ENCODE measurements at places on chromosomes 3 and 15.

DNA sequence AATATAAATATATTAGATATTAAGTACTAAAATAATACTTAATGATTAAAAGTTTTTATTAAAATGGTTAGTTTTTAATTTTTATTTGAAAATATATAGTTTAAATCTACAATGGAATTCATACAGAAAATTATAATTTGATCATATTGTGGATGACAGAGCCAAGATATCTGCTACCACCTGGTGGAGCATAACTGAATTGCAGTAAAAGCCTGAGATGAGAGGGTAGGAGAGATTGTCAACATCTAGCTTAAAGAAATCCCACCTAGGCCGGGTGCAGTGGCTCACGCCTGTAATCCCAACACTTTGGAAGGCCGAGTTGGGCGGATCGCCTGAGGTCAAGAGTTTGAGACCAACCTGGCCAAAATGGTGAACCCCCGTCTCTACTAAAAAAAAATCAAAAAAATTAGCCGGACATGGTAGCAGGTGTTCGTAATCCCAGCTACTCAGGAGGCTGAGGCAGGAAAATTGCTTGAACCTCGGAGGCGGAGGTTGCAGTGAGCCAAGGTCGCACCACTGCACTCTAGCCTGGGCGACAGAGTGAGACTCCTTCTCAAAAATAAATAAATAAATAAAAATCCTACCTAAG is 25.1 kb upstream of the CSTA start:
- peak; percentile 19 for DNase-seq

DNA sequence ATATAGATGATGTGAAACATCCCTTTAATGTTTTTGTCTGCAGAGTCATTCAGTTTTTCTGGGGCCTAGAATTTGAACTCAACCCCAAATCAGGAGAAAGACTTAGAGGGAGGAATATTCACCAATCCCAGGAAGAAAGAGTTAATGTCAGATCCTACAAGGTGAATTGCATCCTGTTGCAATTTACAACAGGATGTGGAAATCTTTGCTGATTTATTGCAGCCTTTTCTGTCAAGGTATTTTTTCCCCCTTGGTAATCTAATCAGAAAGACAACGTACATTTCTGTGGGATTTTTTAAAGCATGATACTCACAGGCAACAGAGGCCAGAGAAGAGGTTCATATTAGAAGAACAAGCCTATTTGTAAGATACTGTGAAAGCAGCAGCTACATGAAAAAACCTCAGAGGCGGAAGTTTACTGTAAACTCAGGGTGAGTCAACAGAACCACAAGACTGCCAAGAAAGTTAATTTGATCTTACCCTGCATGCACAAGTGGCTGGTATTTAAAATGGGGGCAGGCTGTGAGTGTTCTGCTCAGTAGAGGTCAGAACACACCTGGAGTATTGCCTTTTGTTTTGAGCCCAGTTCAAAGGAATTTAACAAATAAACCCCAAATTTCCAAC is 531.9 kb downstream of the AGBL1 start:
- DNase-seq, result peak; percentile 2

- no peak for DNase-seq
These were observed 22.7 kb downstream of the ZIC4 start for GRCh38 chr3:147383617-147384016.

GRCh38 chr3:50323092-50323600 is 601 bp upstream of the HYAL2 start:
- no peak for DNase-seq

DNA sequence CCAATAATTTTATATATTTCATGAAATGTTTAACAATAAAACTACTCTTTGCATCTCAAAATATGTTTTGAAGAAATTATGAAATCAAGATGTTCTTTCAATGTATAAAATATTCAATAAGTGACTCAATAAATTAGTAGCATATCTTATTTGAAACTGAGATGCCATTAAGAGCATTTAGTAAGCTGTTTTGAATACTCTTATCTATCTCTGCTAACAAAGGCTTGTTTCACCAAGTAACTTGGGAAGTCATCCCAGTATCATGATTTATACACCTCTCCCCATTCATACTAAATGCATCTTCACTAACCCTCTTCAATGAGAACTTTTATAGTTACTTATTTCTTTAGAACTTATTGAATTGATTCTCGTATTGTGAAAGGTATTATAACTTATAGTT is 43.1 kb downstream of the TNIK start:
- no peak for DNase-seq

GRCh38 chr3:184354121-184354728 is 7.2 kb downstream of the CLCN2 start:
- DNase-seq, result no peak

- DNase-seq, result no peak
These were observed 951.3 kb downstream of the ZPLD1 start for GRCh38 chr3:103385961-103386656.

- peak; percentile 55 for DNase-seq
These were observed 319 bp downstream of the LNP1 start for GRCh38 chr3:100401674-100402041.

- DNase-seq, result no peak
These were observed 184.7 kb downstream of the LRRC3B start for GRCh38 chr3:26807272-26807671.

- no peak for DNase-seq
These were observed 28.9 kb downstream of the NXPE3 start for GRCh38 chr3:101807888-101808287.

DNA sequence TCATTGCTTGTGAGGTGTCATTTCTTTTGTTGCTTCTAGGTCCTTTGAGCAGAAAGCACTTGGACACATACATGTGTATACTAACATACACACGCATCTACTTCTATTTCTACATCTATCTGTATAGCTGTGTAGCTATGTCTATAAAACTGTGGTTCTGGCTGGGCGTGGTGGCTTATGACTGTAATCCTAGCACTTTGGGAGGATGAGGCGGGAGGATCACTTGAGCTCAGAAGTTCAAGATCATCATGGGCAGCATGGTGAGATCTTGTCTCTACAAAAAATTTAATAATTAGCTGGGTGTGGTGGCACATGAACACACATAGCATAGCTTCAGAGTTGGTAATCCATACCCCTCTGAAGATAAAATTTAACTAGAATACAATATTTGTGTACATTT is 65.0 kb upstream of the MAGI1 start:
- no peak for DNase-seq

- no peak for DNase-seq
These were observed 11.7 kb downstream of the SUCLG2 start for GRCh38 chr3:67642734-67643133.

DNA sequence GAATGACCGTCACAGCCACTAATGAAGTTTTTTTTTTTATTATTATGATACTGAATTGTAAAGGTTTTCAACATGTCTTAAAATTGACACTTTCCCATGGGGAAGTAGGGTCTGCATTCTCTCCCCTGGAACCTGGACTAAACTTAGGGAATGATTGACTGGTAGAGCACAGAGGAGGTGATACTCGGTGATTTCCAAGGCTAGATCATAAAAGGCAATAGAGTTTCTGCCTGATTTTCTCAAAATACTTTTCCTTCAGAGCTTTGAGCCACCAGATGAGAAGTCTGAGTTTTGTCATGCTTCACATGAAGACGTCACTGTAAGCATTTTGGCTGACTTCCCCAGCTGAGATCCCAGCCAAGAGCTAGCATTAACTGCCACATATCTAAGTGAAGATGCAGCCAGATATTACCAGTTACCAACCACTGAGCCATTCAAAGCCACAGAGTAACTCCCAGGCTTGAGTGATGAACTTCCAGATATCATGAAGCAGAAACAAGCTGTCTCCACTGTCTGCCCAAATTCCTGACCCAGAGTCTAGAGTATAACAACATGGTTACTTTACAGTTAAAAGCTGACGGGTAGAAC is 105.8 kb downstream of the LSAMP start:
- DNase-seq, result no peak

GRCh38 chr15:90159213-90159612 is 41.9 kb upstream of the SEMA4B start:
- DNase-seq, result no peak

- DNase-seq, result peak; percentile 56
These were observed 1.1 kb upstream of the SPATA12 start for GRCh38 chr3:57059411-57059810.

DNA sequence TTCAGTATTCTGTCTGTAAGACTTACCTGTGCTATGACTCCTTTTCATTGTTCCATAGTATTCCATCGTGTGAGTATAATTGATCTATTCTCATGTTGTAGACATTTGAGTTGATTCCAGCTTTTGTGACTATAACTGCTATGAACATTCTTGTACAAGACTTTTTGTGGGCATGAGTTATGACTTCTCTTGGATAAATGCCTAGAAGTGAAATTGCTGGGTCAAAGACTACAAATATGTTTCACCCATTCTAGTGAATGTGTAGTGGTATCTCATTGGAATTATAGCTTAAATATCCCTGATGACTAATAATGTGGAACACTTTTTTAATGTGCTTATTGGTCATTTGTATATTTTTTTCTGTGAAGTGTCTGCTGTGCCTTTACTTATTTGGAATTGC is 27.6 kb upstream of the NPHP3 start:
- peak; percentile 32 for DNase-seq

GRCh38 chr15:94070356-94071295 is 160.7 kb upstream of the MCTP2 start:
- DNase-seq, result peak; percentile 12

DNA sequence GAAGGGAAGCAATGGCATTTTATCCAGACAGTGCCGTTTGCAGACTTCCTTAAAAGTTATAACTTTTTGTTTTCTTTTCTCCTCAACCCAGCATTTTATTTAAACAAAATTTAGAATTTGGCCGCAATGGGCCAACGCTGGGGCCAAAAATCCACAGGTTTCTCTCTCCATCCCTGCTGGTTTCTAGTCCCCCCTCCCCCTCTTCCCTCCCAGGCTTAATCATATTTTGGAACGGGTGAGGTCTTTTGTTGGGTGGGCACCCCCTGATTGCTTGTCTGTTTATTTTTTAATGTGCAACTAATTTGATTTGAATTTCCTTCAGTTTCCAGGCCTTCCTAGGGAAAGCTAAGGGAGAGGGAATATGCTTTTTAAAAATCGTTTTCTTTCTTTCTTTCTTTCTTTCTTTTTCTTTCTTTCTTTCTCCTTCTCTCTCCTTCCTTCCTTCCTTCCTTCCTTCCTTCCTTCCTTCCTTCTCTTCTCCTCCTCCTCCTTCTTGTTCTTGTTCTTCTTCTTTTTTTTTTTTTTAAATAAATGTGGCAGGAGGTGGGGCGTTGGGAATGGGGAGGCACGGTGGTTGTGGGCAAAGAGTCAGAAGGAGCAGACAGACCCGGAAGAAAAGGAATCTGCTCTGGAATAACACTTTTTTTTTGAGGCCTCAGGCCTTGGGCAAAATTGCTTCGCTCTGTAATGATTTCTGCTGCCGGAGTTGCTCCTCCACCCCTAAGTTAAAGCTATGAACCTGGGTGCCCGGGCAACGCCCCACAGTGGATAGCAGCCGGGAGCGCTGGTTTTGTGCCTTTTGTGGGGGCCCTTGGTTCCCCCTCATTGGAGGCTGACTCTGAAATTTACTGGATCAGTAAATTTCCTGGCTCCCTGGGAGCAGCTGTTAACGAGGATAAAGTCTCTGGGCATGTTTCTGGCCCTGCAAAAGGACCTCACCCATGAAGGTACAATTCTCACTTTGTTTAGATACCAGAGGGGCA is 1.9 kb downstream of the FNDC3B start:
- DNase-seq, result peak; percentile 72

DNA sequence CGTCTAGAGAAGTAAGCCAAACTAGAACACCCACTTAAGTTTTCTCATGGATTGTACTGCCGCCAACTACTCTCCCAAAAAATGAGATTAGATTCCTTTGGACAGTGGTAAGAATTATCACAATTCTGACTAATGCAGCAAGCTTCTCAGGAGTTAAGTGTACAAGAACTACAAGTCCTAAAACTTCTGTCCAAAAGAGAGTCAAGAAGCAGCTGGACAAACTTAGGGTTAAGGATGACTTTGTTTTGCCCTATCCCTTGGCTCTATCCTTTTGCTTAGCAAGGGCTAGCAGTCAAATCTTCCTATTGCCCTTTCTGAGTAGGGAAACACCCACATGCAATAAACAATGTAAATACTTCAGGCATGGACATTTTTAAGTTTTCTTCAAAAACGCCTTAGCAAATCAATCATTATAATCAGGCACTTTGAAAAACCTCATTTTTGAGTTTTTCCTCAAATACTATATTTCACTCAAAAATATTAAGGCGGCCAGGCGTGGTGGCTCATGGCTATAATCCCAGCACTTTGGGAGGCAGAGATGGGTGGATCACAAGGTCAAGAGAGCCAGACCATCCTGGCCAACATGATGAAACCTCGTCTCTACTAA is 19.5 kb downstream of the RAF1 start:
- DNase-seq, result peak; percentile 82

DNA sequence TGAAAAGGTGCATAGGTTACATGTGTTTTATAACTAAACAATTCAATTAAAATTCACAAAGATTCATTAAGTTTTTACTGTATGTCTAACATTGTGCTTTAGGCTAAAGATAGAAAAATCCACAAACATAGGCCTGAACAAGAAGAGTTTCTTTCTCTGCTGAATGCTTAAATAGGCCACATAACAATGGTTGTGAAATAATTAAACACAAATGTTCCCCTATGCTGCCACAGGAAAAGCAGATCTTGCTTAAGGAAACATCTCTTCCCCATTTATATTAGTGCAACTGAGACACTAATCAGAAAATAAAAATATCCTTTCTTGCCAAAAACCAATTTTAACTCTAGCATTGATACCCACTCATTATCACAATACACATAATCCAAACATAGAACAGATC is 725.4 kb upstream of the DPPA4 start:
- no peak for DNase-seq

GRCh38 chr3:144294659-144295538 is 323.3 kb downstream of the DIPK2A start:
- DNase-seq, result no peak

DNA sequence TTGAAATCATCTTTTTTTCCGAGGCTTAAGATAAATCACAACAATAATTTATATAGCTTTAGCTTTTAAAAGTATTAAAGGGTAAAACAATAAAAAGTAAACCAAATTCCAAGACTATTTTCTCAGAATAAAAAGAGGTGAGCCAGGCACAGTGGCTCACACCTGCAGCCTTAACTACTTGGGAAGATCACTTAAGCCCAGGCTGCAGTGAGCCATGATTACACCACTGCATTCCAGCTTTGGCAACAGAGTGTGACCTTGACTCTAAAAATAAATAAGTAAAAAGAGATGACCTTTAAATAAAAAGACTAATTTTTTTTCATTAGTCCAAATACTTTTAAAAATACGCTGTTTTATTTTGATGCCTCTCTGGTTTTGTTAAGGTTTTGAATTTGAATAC is 54.4 kb downstream of the C3orf80 start:
- no peak for DNase-seq

DNA sequence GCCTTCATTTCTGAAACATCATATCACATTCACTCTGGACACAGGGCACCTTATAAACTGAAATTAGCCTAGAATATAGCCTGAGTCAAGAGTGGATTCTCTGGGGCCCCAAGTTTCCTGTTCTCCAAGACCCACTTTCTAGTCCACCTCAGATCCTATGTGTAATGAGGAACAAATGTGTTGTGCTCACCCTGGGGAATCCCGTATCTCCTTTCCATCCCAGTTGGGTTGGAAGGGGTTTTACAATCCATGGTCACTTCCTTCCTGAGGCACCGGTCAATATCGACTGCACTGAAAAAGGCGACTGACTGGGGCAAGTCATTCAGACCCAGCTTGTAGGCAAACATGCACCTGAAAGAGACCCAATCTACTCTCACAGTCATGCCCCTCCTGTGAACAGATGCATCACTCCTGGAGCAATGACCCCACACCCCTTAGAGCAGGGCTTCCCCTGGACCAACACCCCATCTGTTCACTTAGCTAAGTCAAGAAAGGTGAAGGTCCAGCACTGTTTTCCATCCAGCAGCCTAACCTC is 17.4 kb downstream of the POLG start:
- DNase-seq, result no peak

- DNase-seq, result no peak
These were observed 60.5 kb upstream of the ULK4 start for GRCh38 chr3:42022355-42022754.

GRCh38 chr3:152100491-152101132 is 168.1 kb upstream of the MBNL1 start:
- no peak for DNase-seq

Data from EL (cell line).